ENCODE measurements at places on chromosomes 7 and 10. TPM values are rescaled to one million over a fixed set of nuclear protein-coding genes. Genes with fewer than 3 reads are reported as not detected.
A peak's percentile ranks its signal among the peaks of the same experiment; 100 is the strongest.

SLC29A4 gene
- polyA plus RNA-seq, result not detected

DMBT1 gene
- polyA plus RNA-seq, result not detected

HTR5A gene
- not detected for polyA plus RNA-seq

NEUROD6 gene
- not detected for polyA plus RNA-seq

UCN3 gene
- polyA plus RNA-seq, result not detected

PTPRZ1 gene
- not detected for polyA plus RNA-seq

OIT3 gene
- not detected for polyA plus RNA-seq

H2BK1 gene
- polyA plus RNA-seq, result not detected

AKAP9 gene
- 8.1 TPM for polyA plus RNA-seq

CYP26C1 gene
- 1.3 TPM for polyA plus RNA-seq

SFTPA2 gene
- not detected for polyA plus RNA-seq

DUS4L gene
- 7.3 TPM for polyA plus RNA-seq

- DNase-seq, result no peak
Observed at GRCh38 chr10:20970044-20970443, 72.9 kb upstream of the NEBL start.

- peak; percentile 79 for DNase-seq
Observed at GRCh38 chr10:119206603-119207365, 587 bp upstream of the GRK5 start.

DNA sequence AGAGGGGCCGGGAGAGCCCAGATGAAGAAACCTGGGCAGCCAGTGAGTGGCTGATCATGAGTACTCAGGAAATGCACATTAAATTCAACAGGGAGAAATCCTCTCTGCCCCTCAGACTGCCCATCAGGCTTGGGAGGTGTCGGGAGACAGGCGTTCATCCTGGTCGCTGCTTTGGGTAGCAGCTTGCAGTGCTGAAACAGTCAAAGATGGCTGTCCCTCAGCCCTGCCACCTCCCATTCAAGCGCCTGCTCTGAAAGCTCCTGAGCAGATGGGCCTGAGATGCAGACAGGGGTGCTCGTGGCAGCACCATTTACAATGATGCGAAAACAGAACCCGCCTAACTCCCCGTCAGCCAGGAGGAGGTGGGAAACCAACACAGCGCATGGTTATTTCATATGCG lies 3.6 kb upstream of the JAKMIP3 start:
- DNase-seq, result no peak

GRCh38 chr7:1576521-1577253 lies 6.9 kb upstream of the PSMG3 start:
- DNase-seq, result no peak

GRCh38 chr7:140646931-140647647 lies 6.5 kb upstream of the DENND2A start:
- DNase-seq, result peak; percentile 33

- DNase-seq, result peak; percentile 71
Observed at GRCh38 chr7:101814991-101815825, 2.2 kb upstream of the CUX1 start.

- no peak for DNase-seq
Observed at GRCh38 chr10:13105184-13105583, 5.2 kb downstream of the OPTN start.

DNA sequence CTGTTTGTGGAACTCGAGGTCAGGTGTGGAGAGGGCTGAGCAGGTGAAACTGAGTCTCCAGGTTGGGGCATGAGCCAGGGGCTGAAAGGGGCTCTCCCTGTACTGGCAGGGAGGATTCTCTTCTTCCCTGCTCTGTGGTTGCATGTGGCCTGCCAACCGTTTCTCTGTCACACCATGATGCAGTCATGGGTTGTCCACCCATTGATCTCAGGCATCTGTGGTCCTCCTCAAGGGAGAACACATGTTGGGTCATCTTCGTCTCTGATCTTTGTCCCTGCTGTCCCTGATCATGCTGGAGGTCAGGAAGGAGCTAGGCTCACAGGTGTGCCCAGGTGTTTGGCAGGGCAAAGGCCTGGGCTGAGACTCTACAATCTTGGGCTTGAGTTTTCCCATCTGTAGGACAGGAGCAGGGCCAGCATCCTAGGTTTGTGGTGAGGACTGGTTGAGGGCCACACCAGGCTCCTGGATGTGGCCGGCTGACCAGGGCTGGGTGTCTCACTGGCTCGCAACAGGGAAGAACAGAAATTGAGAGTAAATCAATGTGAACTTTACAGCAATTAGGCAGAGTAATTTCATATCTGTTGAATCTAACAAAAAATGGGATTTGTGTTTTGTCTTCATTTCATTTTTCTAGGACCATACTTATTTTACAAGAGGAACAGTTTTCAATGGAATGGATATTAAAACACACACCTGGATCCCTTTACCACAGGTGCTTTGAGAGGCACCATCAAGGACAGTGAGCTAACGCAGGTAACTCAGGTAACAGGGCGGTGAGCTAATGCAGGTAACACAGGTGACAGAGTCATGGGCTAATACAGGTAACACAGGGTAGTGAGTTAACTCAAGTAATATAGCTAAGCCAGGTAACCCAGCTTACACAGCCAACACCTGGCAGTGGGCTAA lies 58.5 kb upstream of the IGFBP3 start:
- DNase-seq, result no peak

GRCh38 chr10:96017191-96017687 lies 26.1 kb upstream of the CCNJ start:
- peak; percentile 33 for DNase-seq

DNA sequence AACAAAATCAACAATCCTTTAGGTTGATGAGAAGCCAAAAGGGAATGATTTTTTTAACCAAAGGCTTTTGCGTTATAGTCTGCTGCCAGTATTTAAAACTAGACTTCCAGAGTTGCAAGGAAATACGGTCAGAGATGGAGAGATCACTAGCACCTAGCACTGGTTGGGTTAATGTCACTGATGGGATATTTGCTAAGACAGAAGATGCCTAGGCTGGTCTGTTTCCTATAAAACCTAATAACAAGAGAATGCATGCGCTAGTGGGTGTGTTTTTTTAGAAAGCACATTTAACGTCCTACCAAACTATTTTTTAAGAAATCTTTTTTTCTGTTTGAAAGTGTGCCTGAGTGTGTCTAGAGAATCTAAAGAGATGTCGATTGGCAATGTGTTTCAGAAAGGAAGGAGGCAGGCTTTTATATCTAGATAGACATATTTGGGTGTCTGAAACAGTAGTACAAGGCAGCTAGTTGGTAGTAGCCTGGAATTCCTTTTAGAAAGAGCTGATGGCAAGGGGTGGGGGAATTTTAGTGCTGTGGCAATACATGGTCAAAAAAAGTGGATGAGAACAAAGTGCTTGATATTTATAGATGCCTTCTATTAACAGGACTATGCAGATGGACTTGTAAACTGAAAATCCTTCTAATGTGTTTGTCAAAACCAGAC lies 863 bp downstream of the CALD1 start:
- DNase-seq, result no peak

DNA sequence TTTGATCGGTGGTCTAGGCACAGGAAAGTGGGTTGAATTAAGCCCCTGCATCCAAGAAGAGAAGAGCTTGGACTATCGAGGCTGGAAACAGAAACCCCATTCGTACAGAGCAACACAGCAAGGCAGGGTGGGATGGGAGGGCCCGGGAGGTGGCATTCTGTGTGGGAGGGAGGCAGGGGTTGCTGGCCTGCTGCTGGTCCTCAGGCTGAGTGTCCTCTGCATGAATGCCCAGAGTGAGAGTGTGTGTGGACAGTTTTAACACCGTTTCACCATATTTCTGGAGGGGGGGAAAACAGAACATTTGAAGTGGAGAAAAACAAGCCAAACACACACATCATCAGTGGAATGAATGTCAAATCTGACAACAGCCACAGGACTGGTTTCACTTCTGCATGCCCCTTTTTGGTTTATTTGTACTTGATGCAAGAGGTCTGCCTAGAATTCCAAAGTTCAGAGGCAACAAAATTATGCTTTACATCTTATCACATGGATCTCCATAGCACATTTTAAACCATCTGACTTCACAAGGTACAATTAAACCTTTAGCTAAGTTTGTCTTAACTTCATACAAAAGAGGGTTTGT lies 11.1 kb upstream of the ENO4 start:
- no peak for DNase-seq

DNA sequence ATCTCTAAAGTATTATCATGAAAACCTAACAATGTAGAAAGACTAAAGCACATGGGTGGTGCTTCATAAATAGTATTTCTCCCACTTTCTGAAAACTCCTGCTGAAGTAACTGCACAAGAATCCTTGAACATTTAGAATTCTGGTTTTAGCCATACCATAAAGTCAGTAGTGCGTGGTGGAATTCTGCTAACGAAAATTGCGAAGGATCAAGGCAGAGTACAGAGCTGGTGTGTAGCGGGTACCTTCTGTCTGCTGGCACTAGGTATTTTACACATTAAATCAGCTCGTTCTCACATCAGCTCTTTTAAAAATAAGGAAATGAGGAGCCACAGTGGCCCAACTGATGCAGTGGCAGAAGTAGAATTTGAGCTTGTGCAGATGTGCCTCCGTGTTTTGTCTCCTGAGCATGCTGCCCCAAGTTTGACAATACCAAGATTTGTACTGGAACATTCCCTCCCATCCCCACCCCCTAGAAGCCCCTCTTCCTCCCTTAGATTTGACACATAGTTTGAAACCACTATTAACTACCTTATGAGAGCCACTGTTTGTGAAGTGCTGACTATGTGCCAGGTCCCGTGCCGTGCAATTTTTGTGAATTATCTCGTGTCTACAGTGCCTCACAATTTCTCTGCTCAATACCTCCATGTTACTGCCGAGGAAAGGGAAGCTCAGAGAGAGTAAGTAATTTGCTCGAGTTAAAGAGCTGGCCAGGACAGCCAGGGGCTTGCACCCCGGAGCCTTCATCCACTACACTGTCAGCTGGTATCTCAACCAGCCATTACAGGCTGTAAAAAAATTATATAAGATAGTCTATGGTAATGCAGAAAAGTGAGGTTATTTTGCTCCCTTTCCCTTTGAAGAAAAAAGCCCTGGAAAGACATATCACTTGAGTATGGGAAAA lies 66.9 kb downstream of the EGFR start:
- no peak for DNase-seq

- DNase-seq, result peak; percentile 42
Observed at GRCh38 chr10:124732931-124733570, 11.1 kb downstream of the FAM53B start.

GRCh38 chr10:78333362-78334143 lies 299.9 kb downstream of the RPS24 start:
- DNase-seq, result no peak

DNA sequence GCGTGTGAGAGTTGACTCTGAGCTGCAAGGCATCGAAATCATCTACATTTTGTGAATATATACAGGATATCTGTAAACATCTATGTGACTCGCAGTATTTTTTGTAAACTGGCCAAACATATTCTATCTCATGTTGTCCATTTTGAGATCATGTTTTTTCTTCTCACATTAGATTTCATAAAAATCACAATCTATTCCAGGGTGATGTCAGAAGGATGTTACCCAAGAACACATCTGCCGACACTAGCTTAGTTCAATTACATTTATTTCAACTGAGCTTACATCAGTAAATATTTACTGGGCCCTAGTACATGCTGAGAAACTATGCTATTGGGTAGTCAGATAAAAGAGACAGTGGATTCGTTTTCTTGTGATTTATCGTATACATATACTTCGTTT lies 2.5 kb upstream of the BUB3 start:
- DNase-seq, result no peak

DNA sequence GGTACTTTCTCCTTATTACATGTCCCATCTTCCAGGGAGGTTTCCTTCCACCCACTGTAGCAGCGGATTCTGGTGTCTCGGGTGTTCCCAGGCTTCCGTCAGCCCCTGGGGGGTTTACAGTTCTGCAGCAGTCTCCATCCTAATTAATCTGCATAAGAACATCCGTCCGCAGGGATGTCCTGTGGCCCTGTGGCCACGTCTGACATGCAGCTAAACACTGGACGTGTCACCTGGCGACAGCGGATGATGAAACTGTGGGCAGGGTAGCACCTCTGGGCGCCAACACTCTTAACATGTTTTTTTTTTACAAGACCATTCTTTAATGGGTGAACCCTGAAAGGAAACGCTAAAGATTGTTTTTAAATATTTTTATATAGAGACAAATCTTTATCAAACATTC lies 58.2 kb downstream of the DIP2C start:
- no peak for DNase-seq

DNA sequence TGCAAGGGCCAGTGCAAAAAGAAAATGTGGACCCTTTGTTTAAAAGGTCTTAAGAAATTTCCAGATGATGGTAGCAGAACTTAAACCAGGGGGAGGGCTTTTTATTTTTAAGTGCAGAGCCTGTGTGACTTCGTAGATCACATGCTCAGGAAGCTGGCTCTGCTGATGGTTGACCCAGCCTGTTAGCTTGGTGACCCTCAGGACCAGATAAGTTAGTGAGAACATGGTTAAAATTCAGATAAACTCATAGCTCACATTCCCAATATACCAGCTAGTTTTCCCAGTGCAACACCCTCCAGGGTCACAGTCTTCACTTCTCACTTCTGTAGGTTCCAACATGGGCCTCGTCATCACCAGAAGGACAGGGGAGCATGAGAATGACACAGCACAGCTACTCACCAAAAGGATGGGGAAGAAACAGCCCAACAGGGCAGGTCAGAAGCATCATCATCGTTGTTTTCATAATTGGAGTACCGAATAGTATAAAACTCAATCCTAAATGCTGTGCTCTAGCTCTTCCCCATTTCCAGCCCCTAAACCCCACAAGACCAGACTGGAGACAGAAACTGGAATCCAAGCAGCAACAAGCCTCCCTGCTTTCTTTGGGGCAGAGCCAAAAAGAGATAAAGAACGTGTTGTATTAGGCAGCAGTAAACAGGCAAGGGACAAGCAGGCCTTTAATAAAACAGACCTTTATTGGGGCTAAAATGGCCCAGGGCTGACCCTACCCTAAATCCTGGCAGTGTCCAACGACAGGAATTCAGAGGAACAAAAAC lies 102.2 kb upstream of the ANKRD1 start:
- no peak for DNase-seq

- DNase-seq, result no peak
Observed at GRCh38 chr7:38453826-38454225, 177.3 kb downstream of the AMPH start.

GRCh38 chr7:91378131-91378530 lies 113.9 kb downstream of the FZD1 start:
- DNase-seq, result no peak

GRCh38 chr7:72244826-72245398 lies 167.2 kb downstream of the CALN1 start:
- no peak for DNase-seq

- DNase-seq, result no peak
Observed at GRCh38 chr7:111752022-111752582, 189.8 kb upstream of the IMMP2L start.

- no peak for DNase-seq
Observed at GRCh38 chr10:2990764-2991163, 76.6 kb upstream of the PFKP start.

GRCh38 chr10:104824380-104825006 lies 183.4 kb downstream of the SORCS3 start:
- no peak for DNase-seq

- no peak for DNase-seq
Observed at GRCh38 chr10:123689880-123690279, 23.7 kb downstream of the GPR26 start.

DNA sequence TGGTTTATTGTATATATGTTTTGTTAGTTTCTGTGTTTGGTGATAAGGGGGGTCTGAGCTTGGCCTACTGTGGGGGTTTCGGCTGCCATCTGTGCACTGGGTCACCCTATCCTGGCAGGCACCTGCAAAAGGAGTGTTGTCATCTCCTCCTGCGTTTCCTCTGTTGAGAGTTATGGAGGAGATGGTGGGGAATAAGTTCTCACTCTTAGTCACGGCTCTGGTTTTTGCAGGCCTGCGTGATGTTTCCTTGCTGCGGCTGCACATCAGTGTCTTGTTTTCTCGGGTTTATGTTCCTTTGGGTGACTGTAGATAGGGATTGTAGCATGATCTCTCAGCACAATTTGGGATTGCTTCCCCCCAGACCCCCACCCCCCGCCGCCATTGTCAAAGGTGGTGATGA lies 36.8 kb downstream of the CCM2 start:
- no peak for DNase-seq

Measured in immature natural killer cell (primary cell).